ENCODE measurements at places on chromosomes 4 and X. TPM values are rescaled to one million over a fixed set of nuclear protein-coding genes. Genes with fewer than 3 reads are reported as not detected.

DNA sequence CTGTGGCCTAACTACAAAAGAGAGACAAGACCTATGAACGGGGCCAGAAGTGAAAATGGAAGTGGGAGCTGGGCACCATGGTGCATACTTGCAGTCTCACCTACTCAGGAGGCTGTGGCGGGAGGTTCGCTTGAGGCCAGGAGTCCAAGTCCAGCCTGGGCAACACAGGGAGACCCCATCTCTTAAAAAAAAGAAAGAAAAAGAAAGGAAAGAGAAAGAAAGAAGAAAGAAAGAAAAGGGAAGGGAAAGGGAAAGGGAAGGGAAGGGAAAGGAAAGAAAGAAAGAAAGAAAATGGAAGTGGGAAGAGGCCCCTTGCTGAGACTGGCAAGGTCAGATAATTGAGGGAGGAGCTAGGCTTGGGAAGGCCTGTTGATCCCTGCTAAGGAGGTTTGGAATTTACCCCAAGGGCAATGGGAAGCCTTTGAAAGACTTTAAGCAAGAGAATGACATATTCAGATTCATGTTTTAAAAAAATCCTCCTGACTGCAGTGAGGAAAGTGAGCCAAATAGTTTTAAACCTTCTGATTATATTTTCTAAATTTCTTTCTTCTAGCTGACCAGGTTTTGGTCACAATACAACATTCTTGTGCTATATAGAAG is 17.7 kb upstream of the HERC5 start:
- H3K4me1 ChIP-seq = no peaks in the 10 kb centered on the region
- DNase-seq = no peak
- no peak overlapping the region for H3K27ac ChIP-seq

DNA sequence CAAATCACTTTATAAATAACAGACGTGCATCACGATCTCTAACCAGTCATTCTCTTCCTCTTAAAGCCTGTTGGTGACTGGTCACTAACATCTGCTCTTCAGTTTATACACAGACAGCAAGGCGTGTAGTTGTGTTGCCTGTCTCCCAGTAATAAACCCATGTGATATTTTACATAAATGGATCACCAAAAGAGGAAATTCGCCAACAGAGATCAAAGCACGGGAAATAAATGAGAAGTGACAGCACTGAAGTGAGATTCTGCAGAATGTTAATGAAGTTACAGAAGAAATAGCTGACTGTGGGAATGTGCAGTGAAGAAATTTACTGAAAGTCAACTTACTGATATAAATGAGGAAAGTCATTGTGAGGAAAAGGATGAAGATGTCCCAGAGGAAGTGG is 47.0 kb downstream of the AFF1 start:
- no peak overlapping the region for H3K27ac ChIP-seq
- no peaks in the 10 kb centered on the region for H3K27me3 ChIP-seq
- no peak for DNase-seq
- H3K4me1 ChIP-seq = no peaks in the 10 kb centered on the region
- H3K36me3 ChIP-seq = no peaks in the 10 kb centered on the region

- H3K27me3 ChIP-seq = peaks cover 9% of the 10 kb centered on the region
- no peak overlapping the region for H3K4me3 ChIP-seq
- H3K36me3 ChIP-seq = no peaks in the 10 kb centered on the region
- DNase-seq = peak; percentile 42
- no peak overlapping the region for H3K27ac ChIP-seq
Observed at GRCh38 chr4:153782581-153782980, 6.3 kb downstream of the SFRP2 start.

- no peaks in the 10 kb centered on the region for H3K4me1 ChIP-seq
- no peaks in the 10 kb centered on the region for H3K27me3 ChIP-seq
- H3K36me3 ChIP-seq = no peaks in the 10 kb centered on the region
- H3K4me3 ChIP-seq = no peak overlapping the region
- H3K27ac ChIP-seq = no peak overlapping the region
Observed at GRCh38 chr4:172809319-172809718, 359.3 kb upstream of the GALNT7 start.

DNA sequence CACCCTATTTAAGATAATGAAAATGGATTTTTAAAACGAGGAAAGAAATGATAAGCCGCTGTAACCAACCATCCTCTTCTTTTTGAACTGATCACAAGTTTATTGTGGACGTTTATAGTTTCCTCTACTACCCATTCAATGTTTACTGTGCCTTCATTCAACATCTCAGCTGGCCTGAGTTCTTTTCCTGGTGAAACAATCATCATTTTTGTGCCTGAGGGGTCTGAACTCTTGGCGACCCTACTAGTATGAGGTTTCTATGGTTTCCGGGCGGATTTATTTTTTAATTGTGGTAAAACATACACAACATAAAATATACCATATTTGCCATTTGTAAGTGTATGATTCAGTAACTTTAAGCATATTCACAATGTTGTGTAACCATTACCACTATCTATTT is 100.7 kb downstream of the SPRY1 start:
- no peaks in the 10 kb centered on the region for H3K36me3 ChIP-seq
- H3K4me1 ChIP-seq = no peaks in the 10 kb centered on the region
- H3K27me3 ChIP-seq = no peaks in the 10 kb centered on the region
- no peak overlapping the region for H3K27ac ChIP-seq
- no peak for DNase-seq

- no peak overlapping the region for H3K4me3 ChIP-seq
- no peak for DNase-seq
- no peaks in the 10 kb centered on the region for H3K36me3 ChIP-seq
- peaks cover 7% of the 10 kb centered on the region for H3K4me1 ChIP-seq
Observed at GRCh38 chr4:139740121-139740520, 74.5 kb downstream of the MGST2 start.

DNA sequence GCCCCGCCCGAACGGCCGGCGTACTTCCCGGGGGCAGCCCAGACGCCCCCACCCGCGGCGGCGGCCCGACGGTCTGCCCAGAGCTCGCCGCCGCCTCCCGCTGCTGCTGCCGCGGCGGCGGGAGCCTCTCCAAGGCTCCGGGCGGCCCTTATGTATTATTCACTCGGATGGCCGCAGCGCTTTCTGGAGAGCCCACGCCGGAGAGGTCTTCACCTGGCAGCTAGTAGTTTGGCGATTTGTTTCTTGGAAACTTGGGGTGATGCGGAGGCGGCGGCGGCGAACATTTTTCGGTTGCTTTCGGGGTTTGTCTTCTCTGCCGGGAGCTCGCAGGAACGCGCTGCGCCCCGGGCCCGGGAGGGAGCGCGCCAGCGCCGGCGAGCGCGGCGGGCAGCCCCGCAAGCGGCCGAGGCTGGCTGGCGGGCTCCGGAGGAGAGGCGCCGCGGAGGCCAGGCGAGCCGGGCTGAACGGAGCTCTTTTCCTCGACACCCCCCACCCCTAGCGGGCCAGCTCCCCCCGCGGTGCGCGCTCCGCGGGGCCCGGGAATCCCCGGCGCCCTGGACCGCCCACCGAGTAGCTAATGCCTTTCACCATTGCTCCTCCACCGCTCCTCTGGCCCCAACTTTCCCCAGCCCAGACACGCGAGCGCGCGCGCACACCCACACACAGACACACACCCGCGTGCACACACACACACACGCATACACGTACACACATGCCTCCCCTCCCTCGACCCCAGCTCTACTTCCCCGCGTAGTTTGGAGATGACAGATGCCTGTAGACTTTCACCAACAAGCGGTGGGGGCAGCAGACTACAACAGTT is 113.5 kb downstream of the DHX15 start:
- peak overlapping the region; percentile 68 for H3K4me3 ChIP-seq
- H3K27me3 ChIP-seq = no peaks in the 10 kb centered on the region
- H3K4me1 ChIP-seq = peaks cover 5% of the 10 kb centered on the region
- no peaks in the 10 kb centered on the region for H3K36me3 ChIP-seq
- no peak overlapping the region for H3K27ac ChIP-seq

DNA sequence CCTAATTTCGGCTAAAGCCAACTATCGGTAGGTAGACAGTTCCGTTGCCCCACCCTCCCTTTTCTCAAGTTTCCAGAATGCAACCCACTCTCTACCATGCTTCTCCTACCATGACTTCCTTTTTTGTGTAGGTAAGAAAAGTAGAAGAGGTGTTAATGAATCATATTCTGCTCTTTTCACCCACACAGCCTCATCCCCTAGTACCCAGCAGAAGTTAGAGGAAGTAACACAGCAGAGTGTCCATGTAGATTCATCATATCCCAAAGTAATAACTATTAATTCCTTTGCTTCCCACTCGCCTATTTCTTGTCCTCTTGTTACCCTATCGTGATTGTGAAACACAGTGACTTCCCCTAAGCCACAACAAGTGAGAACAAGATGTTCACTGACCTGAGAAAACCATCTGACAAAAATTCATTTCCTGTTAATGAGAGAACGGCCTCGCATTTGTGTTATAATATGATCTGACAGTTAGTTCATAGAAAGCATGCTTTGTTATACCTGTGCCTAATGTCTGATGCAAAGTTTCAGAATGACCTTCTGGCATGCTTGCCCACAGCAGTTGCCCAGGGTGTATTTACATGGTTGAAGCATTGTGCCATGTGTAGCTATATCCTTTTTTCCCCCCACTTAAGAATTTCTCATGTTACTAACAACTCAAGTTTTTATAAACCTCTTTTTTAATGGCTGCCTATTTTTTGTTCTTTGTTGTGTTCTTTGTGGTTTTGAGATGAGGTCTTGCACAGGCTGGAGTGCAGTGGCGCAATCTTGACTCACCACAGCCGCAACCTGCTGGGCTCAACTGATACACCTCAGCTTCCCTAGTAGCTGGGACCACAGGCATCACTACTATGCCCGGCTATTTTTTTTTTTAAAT is 185.6 kb downstream of the RAP1GDS1 start:
- H3K4me3 ChIP-seq = no peak overlapping the region
- H3K27ac ChIP-seq = no peak overlapping the region
- DNase-seq = peak; percentile 60
- no peaks in the 10 kb centered on the region for H3K4me1 ChIP-seq
- peaks cover 4% of the 10 kb centered on the region for H3K36me3 ChIP-seq

- H3K4me3 ChIP-seq = no peak overlapping the region
- peak; percentile 8 for DNase-seq
- H3K27me3 ChIP-seq = peaks cover 3% of the 10 kb centered on the region
Observed at GRCh38 chrX:45266456-45266855, 65.8 kb upstream of the DIPK2B start.

GRCh38 chr4:181121733-181122132 is 1121.5 kb upstream of the TENM3 start:
- H3K36me3 ChIP-seq = no peaks in the 10 kb centered on the region
- no peaks in the 10 kb centered on the region for H3K27me3 ChIP-seq
- H3K4me3 ChIP-seq = no peak overlapping the region
- no peaks in the 10 kb centered on the region for H3K4me1 ChIP-seq

DNA sequence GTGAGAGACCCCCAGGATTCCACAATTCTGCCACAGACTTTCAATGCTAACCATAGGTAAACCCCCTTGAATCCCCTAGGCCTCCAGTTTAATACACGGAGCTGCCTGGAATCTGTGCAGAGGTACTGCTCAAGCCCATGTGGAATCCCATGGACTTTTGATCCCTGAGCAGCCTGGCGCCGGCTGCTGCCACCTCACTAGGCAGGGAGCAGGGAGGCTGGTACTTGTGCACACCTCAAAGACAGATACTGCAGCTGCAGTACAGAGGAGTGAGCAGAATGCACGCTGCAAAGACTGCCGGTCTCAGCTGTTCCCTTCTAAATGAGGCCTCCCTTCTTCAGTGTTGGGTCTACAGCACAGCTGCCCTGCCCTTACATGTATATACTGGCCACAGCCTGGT is 79.4 kb downstream of the RPS6KA6 start:
- no peak for DNase-seq
- H3K4me1 ChIP-seq = no peaks in the 10 kb centered on the region
- H3K27me3 ChIP-seq = no peaks in the 10 kb centered on the region
- H3K4me3 ChIP-seq = no peak overlapping the region
- H3K36me3 ChIP-seq = no peaks in the 10 kb centered on the region

DNA sequence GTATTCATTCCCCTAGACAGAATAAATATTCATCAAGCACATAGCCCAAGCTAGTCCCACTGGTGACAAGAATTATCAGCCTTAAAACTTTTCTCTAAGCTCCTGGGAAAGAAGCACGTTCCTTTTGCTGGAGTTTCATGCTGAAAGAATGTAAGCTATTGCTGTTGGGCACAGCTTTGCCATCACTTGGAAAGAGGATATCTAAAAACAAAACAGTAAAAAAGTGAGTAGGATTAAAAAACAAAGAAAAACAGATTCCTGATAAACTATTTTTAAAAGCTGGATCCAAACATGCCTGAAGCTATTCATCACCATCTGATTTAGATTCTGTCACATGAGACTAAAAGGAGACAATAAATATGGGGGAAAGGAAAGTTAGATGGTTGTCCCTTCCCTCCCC is 176.8 kb downstream of the SCFD2 start:
- no peaks in the 10 kb centered on the region for H3K27me3 ChIP-seq
- peak; percentile 41 for DNase-seq
- H3K4me3 ChIP-seq = no peak overlapping the region
- H3K27ac ChIP-seq = no peak overlapping the region
- peaks cover 5% of the 10 kb centered on the region for H3K4me1 ChIP-seq

GRCh38 chr4:153506341-153507309 is 40.5 kb downstream of the TMEM131L start:
- no peaks in the 10 kb centered on the region for H3K27me3 ChIP-seq
- no peak overlapping the region for H3K27ac ChIP-seq
- H3K4me3 ChIP-seq = no peak overlapping the region
- peaks cover 8% of the 10 kb centered on the region for H3K4me1 ChIP-seq

- H3K4me1 ChIP-seq = peaks cover 4% of the 10 kb centered on the region
- no peak overlapping the region for H3K4me3 ChIP-seq
- H3K27me3 ChIP-seq = no peaks in the 10 kb centered on the region
- no peak for DNase-seq
- H3K36me3 ChIP-seq = peaks cover 28% of the 10 kb centered on the region
Observed at GRCh38 chr4:2251795-2252529, 9.9 kb downstream of the MXD4 start.

GRCh38 chrX:133715715-133716114 is 269.7 kb downstream of the GPC3 start:
- H3K27ac ChIP-seq = no peak overlapping the region
- no peak for DNase-seq
- no peaks in the 10 kb centered on the region for H3K4me1 ChIP-seq
- H3K36me3 ChIP-seq = no peaks in the 10 kb centered on the region
- no peaks in the 10 kb centered on the region for H3K27me3 ChIP-seq

- H3K4me1 ChIP-seq = no peaks in the 10 kb centered on the region
- DNase-seq = no peak
- H3K27me3 ChIP-seq = no peaks in the 10 kb centered on the region
- no peak overlapping the region for H3K4me3 ChIP-seq
- no peak overlapping the region for H3K27ac ChIP-seq
- no peaks in the 10 kb centered on the region for H3K36me3 ChIP-seq
Observed at GRCh38 chrX:1093121-1093520, 119.3 kb downstream of the CRLF2 start.

GRCh38 chr4:163534056-163534455 is 39.6 kb downstream of the TMA16 start:
- H3K27me3 ChIP-seq = no peaks in the 10 kb centered on the region
- no peaks in the 10 kb centered on the region for H3K36me3 ChIP-seq
- no peak overlapping the region for H3K27ac ChIP-seq
- no peak overlapping the region for H3K4me3 ChIP-seq
- no peaks in the 10 kb centered on the region for H3K4me1 ChIP-seq

- DNase-seq = peak; percentile 45
- no peak overlapping the region for H3K4me3 ChIP-seq
- no peaks in the 10 kb centered on the region for H3K4me1 ChIP-seq
- H3K27ac ChIP-seq = no peak overlapping the region
Observed at GRCh38 chr4:22962295-22962694, 269.6 kb downstream of the GBA3 start.

The TMEM47 gene
- 128 TPM for total RNA-seq

The CTAG1A gene
- total RNA-seq = not detected

The ZMAT1 gene
- 0.51 TPM for total RNA-seq

The LANCL3 gene
- not detected for total RNA-seq

The FGF16 gene
- not detected for total RNA-seq

The REELD1 gene
- not detected for total RNA-seq

The JCHAIN gene
- 14.1 TPM for total RNA-seq

The FOXR2 gene
- not detected for total RNA-seq

The CT45A6 gene
- not detected for total RNA-seq

The GAGE12F gene
- total RNA-seq = not detected

The ADGRA3 gene
- 25.2 TPM for total RNA-seq

The NKAP gene
- total RNA-seq = 4.1 TPM

Data from fibroblast of lung (primary cell).